Calu3 (cell line): ENCODE measurements at places on chromosomes 3 and 15. TPM values are rescaled to one million over a fixed set of nuclear protein-coding genes. Genes with fewer than 3 reads are reported as not detected.
A peak's percentile ranks its signal among the peaks of the same experiment; 100 is the strongest.

DNA sequence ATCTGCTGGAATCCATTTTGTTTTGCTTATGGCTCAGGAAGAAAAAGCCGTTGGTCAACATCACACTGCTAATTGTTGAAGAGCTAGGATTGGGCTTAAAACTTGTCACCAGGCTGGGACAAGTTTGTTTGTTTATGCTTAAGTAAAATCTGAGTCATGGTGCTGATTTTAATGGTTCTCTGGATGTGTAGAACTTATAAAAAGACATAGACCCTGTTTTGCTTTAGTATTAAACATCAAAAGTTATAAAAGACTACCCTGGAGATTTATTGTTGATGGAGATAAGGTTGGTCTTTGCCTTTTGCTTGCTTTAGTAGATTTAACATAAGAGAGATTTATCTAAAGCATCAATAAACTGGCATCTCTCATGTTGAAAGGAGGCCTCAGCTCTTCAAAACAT lies 348.2 kb upstream of the GOLIM4 start:
- H3K27me3 ChIP-seq = no peaks in the 10 kb centered on the region
- no peak for DNase-seq
- H3K27ac ChIP-seq = no peak overlapping the region

DNA sequence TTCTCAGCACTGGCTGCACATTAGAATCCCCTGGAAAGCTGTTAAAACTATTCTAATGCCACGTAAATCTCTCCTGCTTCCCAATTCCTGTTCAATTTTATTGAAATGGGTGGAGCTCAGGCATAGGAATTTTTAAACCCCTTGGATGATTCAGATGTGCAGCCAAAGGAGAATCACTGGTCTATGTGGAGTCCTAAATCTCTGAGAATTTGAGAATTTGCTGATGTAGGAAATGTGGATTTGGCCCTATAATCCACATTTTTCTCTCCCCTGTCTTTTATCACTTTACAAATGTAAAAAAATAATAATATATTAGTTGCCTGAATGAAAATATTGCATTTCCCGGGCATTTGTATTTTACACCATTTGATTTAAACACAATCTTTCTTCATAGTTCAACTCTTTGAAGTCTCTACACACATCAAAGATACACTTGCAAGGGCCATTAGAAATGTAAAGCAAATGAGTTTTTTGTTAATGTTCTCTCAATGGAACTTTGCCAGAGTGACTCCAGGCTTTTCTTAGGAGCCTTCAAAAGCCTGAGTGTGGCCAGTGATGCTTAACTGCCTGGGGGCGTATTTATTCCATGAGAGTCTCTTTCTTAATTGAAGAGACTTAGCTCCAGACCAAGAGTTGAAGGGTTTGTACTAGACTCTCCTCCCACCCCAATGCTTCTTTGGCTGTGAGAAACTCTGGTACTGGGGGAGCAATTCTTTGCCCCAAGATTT lies 48.8 kb upstream of the PTX3 start:
- H3K36me3 ChIP-seq = no peaks in the 10 kb centered on the region
- H3K4me3 ChIP-seq = no peak overlapping the region
- DNase-seq = no peak
- no peak overlapping the region for H3K27ac ChIP-seq

DNA sequence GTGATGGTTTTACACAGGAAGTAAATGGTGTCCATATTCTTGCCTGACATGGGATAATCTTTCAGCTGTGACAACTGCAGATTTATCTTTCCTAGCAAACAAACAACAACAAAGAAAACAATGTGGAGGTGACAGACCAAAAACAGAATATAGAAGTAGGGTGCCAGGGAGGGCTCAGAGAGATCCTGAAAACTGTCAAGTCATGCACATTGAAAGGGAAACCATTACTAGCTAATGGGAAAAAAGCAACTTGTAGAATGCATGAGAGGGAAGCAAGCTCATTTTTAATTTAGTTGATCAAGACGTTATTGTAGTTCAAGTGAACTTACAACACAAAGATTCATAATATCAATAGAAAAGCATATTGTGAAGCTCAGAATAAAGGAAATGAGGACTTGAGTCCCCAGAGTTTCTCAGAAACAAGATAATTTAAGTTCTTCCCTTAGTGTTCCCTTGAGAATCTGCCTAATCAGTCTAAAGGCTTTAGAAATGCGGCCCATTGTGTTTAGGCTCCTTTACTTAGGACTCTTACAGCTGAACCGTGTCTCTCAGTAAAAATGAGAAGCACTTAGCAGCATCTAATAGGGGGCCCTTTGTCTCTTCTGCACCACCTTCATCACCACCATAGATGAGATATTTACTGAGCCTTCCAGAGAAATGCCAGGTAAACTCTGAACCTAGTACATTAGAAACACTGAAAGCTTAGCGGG lies 115.6 kb upstream of the CADPS start:
- H3K4me3 ChIP-seq = no peak overlapping the region
- H3K4me1 ChIP-seq = no peaks in the 10 kb centered on the region

DNA sequence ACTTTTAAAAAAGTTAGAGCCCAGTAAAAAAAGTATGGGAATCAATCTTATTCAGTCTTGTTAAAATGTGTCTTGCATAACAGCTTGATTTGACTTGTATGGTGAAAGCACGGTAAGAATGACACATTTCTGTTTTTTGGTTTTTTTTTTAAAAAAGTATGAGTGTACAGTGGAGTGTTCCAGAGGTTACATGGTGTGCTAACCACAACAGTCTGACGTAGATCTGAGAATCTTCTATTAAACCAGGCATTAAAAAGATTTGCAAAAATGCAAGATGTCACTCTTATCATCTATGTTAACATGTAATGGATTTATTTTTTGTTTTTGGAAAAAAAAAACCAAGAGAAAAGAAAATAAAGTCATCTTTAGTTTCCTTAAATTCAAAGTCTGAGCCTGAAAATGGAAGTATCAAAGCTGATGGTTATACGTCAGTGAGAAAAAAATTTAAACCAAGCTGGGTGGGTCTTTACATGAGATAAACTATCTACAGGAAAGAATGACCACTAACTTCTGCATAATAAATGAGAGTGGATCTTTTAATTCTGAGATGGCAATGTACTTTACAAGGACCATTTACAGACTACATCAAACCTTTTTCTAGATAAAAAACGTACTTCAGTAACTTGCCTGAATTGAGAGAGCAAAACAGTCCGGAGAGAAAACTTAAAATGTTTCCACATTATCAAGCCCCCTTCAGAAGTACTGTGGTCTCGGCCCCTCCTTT lies 1.6 kb downstream of the GABPB1 start:
- DNase-seq = no peak
- H3K27me3 ChIP-seq = no peaks in the 10 kb centered on the region
- peak overlapping the region; percentile 71 for H3K4me3 ChIP-seq

DNA sequence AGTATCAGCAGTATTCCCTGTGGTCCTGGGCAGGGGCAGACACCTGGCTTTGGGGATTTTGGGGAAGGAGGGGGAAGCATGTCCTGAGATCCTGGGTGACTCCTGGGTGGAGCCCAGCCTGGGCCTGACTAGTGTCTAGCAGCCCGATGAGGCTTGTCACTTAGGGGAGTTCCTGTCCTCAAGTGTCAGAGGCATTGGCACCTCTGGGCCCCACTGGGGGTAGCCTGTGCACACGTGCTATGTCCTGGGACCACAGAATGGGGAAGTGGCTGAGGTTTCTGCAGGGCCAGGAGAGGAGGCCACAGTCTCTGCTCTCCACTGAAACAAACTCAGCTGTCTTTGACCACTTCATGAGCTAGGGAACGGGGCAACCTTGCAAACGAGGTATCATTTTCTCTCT lies 31.5 kb upstream of the ADCY5 start:
- H3K27me3 ChIP-seq = peaks cover 52% of the 10 kb centered on the region
- DNase-seq = no peak
- no peaks in the 10 kb centered on the region for H3K36me3 ChIP-seq

GRCh38 chr3:9552252-9552999 lies 1.2 kb downstream of the LHFPL4 start:
- peaks cover 61% of the 10 kb centered on the region for H3K27me3 ChIP-seq
- H3K4me3 ChIP-seq = no peak overlapping the region
- H3K36me3 ChIP-seq = no peaks in the 10 kb centered on the region

DNA sequence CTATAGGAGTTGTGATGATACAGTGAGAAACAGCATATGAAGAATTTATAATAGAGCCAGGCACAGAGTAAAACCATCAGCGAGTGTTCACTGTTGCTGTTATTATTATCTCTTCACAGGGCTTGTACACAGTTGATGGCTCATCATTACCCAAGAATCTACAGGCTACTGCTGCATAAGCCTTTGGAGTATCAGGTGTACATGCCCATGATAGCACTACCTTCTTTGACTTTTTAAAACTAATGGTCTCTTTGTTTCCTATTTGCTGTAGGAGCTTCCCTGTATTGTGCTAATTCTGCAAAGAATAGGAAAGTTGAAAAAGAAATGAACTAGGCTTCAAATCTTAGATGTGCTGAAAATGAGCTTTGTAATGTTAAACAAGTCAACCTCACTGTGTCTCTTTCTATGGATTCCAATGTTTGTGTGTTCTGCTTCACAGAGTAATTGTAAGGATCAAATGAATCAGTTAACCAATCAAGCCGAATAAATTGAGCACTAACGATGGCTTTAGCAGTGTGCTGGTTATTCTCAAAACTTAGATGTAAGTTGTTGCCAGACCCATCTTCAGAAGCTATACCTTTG lies 138.8 kb downstream of the TUSC7 start:
- H3K4me1 ChIP-seq = no peaks in the 10 kb centered on the region
- H3K36me3 ChIP-seq = no peaks in the 10 kb centered on the region
- DNase-seq = no peak
- no peaks in the 10 kb centered on the region for H3K27me3 ChIP-seq

DNA sequence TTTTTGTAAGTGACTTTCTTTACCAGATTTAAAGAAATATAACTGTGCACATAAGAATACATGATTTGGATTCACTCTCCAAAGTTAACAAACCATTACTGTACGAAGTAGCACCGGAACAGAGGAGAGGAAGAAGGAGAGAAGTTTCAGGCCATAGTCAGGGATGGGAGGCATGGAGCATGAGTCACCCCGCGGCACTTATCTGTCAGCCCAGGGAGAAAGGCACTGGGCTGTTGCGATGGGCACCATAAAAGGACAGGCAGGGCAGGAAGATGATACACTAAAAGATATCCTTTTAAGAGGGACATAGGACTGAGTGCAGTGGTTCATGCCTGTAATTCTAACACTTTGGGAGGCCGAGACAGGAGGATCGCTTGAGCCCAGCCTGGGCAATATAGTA lies 37.0 kb downstream of the TTC23 start:
- no peaks in the 10 kb centered on the region for H3K27me3 ChIP-seq
- no peaks in the 10 kb centered on the region for H3K36me3 ChIP-seq
- H3K4me1 ChIP-seq = no peaks in the 10 kb centered on the region

DNA sequence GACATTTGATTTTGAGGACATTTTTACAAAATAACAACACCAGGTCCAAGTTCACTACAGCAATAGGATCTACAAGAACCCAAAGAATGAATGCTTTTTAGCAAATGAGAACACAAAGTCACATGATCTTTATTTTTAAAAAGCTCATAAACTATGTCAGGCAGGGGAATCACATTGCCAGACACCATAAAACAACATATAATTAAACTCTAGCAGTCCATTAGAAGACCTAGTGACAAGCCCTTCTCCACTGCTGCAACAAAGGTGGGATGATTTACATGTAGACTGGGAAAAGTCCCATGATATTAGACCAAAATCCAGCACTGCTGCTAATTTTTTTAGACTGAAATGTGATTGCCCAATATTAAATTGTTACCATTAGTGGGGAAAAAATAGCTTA lies 92.6 kb downstream of the FHIT start:
- H3K27me3 ChIP-seq = no peaks in the 10 kb centered on the region
- no peaks in the 10 kb centered on the region for H3K36me3 ChIP-seq
- DNase-seq = no peak

GRCh38 chr3:137217733-137218132 lies 259.9 kb downstream of the IL20RB start:
- H3K27ac ChIP-seq = no peak overlapping the region
- H3K4me3 ChIP-seq = no peak overlapping the region
- no peaks in the 10 kb centered on the region for H3K27me3 ChIP-seq
- no peaks in the 10 kb centered on the region for H3K4me1 ChIP-seq
- H3K36me3 ChIP-seq = no peaks in the 10 kb centered on the region

- no peaks in the 10 kb centered on the region for H3K27me3 ChIP-seq
- H3K4me1 ChIP-seq = no peaks in the 10 kb centered on the region
- no peak overlapping the region for H3K27ac ChIP-seq
- no peaks in the 10 kb centered on the region for H3K36me3 ChIP-seq
- DNase-seq = no peak
- no peak overlapping the region for H3K4me3 ChIP-seq
Measured at GRCh38 chr3:27686642-27687041, 35.5 kb downstream of the EOMES start.

DNA sequence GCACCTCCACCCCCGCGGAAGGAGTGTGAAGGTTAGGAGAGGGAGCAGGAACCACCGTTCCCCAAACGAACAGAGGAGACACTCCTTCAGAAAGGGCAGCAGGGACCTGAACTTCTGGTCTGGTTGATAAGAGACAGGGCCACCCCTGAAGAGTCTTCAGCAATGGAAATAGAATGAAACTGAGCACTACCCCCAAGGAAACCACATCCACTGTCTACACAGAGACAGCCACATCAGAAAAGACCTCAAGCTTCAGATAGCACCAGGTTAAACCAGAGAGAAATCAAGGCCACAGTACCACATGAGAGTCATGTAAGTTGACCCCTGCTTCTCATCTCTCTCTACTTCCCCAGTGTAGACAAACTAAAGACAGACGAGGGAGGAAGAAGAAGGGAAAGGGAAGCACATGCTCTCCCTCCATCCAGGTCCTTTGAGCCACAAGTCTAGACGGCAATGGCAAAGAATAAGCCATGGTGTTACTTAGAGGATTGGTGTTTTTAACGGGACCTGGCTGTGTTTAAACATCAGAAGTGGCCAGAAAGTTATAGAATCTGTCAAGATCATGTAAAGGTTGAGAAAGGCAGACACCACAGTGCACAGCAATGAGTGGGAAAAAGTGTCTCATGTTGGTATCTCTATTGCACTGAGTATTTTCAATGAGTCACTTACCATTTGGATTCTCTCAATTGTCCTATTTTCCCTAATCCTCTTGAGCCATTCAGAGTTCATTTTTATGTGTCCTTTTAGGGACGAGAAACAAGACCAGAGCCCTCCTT lies 31.4 kb upstream of the CTNNB1 start:
- no peaks in the 10 kb centered on the region for H3K36me3 ChIP-seq
- H3K4me1 ChIP-seq = no peaks in the 10 kb centered on the region
- H3K27me3 ChIP-seq = peaks cover 59% of the 10 kb centered on the region
- DNase-seq = no peak
- H3K4me3 ChIP-seq = no peak overlapping the region

BAHD1 gene
- 15.6 and 17.2 TPM in 2 replicates for total RNA-seq

DYNLT2B gene
- 7.8 and 10.8 TPM in 2 replicates for total RNA-seq

RBP2 gene
- not detected in 2 replicates for total RNA-seq

TEX55 gene
- not detected in 2 replicates for total RNA-seq

CHRFAM7A gene
- 1.4 TPM in 1 of 2 replicates, not detected in the other for total RNA-seq

ELL3 gene
- 1.3 and 2.0 TPM in 2 replicates for total RNA-seq

IL20RB gene
- 8.5 and 12.0 TPM in 2 replicates for total RNA-seq

LYZL4 gene
- not detected in 2 replicates for total RNA-seq

C3orf62 gene
- 6.7 and 8.8 TPM in 2 replicates for total RNA-seq

C3orf52 gene
- total RNA-seq = 28.2 and 29.8 TPM in 2 replicates

GABRR3 gene
- not detected in 2 replicates for total RNA-seq
